Fibroblast of skin of scalp (primary cell): ENCODE measurements at places on chromosomes 12 and 14.

DNA sequence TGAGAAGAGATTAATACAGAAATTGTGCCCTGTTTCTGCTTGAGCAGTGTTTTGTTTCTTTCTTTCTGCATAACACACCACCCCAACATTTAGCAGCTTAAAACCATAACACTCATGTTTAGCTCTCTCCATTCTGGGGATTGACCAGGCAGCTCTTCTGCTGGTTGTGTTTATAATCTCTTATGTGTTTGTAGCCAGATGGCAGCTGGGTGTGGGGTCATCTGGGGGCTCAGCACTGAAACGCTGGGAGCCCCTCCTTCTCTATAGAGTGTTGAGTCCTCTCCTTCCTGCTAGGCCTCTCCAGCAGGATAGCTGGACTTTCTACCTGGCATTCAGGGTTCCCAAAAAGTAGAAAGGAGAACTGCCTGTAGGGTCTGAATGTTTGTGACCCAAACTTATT, 270.6 kb downstream of the TTC8 start:
- no peak for DNase-seq

DNA sequence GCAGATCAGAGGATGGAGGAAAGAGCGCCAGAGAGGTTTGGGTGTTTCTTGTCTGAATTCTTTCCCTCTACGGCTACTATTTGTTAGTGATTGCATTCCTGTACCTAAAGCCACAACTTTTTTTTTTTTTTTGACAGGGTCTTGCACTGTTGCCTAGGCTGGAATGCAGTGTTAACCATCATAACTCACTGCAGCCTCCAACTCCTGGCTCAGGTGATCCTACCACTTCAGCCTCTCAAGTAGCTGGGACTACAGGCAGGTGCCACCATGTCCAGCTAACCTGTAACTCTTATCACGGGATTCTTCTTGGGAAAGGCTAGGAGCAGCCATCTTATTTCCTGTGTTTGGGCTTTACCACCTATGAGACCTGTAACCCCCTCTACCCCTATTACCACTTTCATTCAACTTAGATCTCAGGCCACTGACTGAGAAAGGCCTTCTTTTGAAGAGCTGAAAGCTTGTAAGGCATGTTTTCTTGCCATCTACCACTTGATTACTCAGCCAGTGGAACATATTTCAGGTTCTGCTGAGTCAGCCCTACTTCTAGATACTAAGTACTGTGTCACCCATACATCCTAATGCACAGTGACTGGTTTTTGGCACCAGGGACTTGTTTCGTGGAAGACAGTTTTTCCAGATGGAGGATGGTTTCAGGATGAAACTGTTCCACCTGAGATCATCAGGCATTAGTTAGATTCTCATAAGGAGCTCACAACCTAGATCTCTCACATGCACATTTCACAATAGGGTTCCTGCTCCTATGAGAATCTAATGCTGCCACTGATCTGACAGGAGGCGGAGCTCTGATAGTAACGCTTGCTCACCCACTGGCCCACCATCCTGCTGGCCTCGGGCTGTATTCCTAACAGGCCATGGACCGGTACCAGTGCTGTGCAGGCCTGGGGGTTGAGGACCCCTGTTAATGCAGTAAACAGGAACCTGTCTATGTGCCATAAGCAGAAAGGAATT, 6.9 kb downstream of the VEZT start:
- DNase-seq = peak; percentile 67

- DNase-seq = peak; percentile 13
These were observed 43.8 kb upstream of the TSPAN11 start for GRCh38 chr12:30882706-30883105.

GRCh38 chr14:22390195-22390594, 198.8 kb downstream of the DAD1 start:
- DNase-seq = no peak

DNA sequence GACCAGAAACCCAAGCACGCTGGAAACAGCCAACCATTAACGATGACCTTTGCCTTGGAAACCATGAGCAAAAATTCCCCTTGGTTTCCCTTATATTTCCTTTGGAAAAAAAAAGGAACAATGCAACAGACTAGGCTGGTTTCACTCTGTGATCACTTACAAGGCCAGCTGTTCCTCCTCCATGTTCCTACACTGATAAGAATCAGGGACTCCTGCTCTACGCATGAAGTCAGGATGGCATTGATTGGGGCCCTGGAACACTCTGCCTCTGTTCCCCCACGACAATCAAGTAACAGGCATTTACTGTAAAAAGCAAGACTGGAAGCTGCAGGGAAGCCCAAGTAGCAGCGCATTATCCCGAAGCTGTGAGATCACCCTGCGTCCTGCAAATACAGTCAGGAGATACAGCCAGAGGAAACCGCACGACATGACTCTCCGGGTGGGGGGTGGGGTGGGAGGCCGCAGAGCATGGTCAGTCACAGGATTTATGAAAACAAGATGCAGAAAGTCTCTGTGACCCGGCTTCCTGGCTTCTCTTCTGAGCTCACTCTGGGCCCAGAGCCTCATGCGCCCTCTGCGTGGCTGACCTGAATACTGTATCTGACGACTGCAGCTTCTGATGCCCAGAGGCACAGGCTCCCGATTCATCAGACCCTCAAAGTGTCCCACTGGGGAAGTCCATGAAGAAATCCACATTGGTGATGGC, 31.1 kb downstream of the SSH1 start:
- peak; percentile 94 for DNase-seq

GRCh38 chr14:32003585-32003984, 73.5 kb upstream of the ARHGAP5 start:
- DNase-seq = no peak

GRCh38 chr12:29316752-29317151, 64.2 kb downstream of the ERGIC2 start:
- DNase-seq = peak; percentile 28

DNA sequence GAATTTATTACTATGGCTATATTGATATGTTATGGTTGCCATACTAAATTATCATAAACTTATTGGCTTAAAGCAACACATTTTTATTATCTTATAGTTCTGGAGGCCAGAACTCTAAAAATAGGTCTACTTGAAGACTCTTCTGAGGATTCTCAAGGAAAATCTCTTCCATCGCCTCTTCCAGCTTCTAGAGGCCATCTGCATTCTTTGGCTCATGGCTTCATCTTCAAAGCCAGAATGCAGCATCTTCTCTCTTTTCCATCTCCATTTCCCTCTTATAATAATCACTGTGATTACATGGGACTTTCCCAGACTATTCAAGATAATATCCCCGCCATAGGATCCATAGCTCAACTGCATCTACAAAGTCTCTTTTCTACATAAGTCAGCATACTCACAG, 385.4 kb downstream of the RMST start:
- DNase-seq = no peak

DNA sequence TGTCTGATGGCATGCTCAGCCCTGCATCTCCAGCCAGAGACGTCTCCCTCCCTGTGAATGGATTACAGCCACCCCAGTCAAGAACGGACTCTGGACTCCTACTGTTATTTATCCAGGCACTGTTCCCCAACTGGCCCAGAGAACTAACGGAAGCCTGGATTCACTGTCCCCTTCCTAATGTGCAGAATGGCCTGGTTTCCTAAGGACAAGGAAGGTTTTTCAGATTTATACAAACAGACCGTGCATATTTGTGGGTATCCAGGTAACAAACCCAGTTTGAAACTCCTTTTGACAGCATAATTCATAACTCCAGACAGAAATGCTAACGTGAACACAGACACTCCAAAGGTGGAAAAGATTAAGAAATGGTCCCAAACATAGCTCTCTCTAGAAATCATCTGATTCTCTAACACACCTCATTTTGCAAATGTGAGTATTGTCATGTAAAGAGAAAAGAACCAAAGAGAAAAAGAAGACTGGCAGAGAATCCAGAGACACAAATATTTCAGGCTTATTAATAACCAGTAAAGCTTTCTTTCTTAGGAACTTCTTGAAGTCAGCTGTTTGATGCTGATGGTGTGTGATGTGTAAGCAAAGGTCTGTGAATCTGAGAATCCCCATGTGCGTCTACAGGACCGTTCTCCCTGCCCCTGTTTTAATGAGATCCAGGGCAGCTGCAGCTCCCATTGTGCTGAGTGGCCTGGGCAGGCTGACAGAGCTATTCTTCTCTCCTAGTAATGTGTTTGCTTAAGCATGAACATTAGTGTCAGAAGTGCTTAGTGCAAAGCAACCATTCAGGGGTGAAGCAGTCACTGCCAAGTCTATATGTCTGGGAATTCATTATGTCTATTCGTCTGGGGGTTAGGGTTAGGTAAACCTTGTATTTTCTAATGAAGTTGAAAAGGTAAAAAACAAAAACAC, 86.8 kb upstream of the HIF1A start:
- peak; percentile 48 for DNase-seq

DNA sequence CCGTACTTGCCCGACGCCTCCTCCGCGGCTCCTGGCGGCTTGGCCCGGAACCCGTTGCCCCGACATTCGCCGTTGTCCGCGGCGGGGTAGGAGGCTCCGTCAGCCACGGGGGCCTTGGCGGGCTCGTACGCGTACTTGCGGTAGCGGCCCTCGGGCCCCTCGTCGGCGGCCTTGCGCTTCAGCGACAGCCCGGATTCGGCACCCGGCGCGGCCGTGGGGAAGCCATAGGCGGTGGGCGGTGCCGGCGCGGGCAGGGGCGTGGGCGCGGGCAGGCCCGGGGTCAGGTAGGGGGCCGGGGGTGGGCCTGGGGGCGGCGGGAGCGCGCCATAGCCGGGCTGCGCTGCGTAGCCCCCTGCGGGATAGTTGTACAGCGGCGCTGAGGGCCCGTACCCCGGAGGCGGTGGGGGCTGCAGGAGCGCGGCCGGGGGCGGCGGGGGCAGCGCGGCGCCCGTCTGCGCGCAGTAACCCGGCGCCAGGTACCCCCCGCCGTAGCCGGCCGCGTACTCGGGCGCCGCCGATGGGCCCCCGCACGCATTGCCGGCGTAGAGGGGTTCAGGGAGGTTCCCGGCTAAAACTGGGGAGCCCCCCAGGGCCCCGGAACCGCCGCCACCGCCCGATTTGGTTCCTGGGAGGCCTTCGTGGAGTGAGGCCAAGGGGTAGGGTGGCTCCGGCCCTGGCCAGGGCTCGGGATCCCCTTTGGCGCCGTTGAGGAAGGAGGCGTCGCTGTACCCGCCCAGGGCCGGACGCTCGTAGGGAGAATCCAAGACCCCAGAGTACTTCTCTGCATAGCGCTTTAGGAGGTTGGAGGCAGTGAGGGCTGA, 26.9 kb downstream of the FIGNL2 start:
- no peak for DNase-seq

DNA sequence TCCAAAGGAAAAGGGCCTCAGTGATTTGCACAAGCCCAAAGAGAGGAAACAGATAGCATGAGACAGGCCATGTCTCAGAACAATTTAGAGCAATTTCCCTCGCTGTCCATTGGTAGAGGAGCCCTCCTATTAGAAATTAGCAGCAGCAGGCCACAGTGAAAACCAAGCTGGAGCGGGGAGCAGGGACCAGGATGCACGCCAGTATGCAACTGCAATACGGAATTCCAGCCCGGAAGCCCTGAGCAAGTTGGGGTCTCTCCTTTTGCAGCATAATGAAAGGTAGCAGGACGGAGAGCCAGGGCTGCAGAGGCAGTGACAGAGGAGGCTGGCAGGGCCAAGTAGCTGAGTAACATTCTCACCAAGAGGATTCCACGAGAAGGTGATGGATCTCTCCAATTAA, 84.9 kb upstream of the CLMN start:
- no peak for DNase-seq

DNA sequence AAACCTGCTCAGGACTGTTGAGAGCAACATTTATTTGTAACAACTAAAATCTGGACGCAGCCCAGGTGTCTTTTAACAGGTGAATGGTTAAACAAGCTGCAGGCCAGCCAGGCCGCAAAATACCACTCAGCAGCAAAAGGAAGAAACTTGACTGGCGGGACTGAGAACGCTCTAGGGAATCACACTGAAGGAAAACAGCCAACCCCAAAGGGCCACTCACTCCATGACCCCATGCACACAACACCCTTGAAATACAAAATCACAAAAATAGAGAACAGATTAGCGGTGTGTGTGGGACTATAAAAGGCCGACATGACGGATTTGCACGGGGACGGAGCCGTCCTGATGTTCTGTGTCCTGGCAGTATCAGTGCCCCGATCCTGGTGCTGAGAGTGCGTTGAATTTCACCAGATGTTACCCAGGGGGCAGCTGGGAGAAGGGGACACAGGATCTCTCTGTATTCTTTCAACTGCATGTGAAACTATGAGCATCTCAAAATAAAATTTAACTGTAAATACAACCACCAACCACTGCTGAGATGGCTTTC, 23.0 kb downstream of the VPS37B start:
- no peak for DNase-seq

GRCh38 chr14:60575008-60575407, 66.1 kb downstream of the SIX6 start:
- no peak for DNase-seq

DNA sequence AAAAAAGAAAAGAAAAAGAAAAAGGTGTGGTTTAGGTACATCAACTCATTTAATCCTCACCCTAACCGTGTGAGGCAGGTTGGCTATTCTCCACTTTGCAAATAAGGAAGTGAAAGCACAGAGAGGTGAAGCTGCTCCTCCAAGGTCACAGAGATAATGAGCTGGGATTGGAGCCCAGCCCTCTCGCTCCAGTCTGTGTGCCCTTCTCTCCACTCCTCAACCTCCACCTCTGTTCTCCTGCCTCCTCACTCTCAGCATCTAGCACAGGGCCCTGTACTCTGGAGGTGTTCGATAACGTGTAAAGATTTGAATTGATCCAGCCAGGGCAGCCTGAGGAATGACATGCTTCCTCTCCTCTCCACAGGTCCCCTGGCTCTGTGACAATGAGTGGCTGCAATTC, 502.3 kb downstream of the TMEM132D start:
- no peak for DNase-seq

GRCh38 chr14:93967637-93968250, 8.6 kb downstream of the ASB2 start:
- DNase-seq = no peak

GRCh38 chr12:47887529-47887928, 17.3 kb downstream of the VDR start:
- DNase-seq = no peak

- DNase-seq = no peak
These were observed 16.1 kb downstream of the ZBTB1 start for GRCh38 chr14:64520699-64521098.

DNA sequence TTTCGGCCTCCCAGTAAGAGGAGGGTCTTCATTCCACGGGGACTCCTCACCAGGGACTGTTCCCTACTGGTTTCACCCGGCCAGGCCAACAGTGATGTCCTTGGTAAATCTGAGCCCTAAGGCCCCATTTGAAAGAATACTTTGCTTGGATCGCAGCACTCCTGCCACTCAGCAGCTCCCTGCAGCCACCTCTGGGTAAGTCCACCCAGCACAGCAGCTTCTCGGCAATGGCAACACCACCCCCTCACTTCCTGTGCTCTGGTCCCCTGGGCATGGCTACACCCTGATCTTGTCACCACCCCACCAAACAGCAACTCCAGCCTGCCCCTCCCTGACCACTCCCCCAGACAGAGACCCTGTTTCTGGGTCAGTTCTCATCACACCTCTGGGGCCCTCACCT, 100.3 kb downstream of the SETD3 start:
- DNase-seq = no peak

GRCh38 chr14:69441948-69442347, 42.6 kb upstream of the PLEKHD1 start:
- peak; percentile 18 for DNase-seq
